ENCODE measurements at places on chromosomes 16 and 17.

- DNase-seq, result no peak
Observed at GRCh38 chr16:80040814-80041213, 440.3 kb upstream of the MAF start.

- no peak for DNase-seq
Observed at GRCh38 chr17:31391496-31391949, at the start of gene RAB11FIP4. Gene RAB11FIP4 (plus strand): TSS chr17:31391675. CDS start chr17:31391853, 178 bp downstream.

GRCh38 chr16:31486045-31486444 lies 3.1 kb downstream of the SLC5A2 start:
- DNase-seq, result no peak

- DNase-seq, result no peak
Observed at GRCh38 chr17:58873926-58874325, 118.3 kb downstream of the PPM1E start.

- DNase-seq, result no peak
Observed at GRCh38 chr16:58018803-58019202, 6.8 kb upstream of the MMP15 start.

GRCh38 chr16:23900480-23901177 lies 64.8 kb downstream of the PRKCB start:
- no peak for DNase-seq

GRCh38 chr17:32910769-32911168 lies 17.2 kb upstream of the TMEM98 start:
- no peak for DNase-seq

- no peak for DNase-seq
Observed at GRCh38 chr17:44865931-44866330, 18.2 kb downstream of the HIGD1B start.

- no peak for DNase-seq
Observed at GRCh38 chr16:73220836-73221235, 172.9 kb upstream of the ZFHX3 start.

DNA sequence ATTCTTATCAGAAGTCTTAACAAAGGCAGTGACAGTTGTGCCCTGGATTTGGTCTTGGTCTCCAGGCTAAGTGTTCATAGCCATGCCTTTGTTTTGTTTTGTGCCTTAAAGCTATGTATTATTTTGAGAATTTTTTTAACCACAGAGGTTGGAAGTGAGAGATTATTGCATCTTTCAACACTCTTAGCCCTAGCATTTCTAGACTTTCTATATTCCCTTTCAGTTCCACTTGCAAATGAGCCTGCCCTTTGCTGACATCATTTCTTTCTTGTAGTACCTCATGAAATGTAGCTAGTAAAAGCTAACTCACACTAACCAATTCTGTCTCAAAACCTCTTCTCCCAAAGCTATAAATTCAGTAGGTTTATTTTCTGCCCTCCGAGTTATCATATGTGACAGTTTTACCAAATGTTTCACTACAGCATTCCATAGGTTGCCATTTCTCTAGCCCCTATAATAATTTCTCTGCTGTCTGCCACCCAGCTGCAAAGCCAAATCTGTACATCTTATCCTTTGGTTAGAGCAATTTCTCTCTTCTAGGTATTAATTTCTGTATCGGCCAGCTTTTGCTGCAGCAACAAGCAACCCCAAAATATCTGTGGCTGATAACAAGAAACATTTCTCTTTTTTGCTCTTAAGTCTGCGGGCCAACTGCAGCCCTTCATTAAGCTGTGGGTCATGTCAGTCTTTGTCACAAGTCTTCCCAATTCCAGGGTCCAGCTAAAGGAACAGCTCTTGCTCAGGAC lies 14.2 kb upstream of the CCL1 start:
- no peak for DNase-seq

DNA sequence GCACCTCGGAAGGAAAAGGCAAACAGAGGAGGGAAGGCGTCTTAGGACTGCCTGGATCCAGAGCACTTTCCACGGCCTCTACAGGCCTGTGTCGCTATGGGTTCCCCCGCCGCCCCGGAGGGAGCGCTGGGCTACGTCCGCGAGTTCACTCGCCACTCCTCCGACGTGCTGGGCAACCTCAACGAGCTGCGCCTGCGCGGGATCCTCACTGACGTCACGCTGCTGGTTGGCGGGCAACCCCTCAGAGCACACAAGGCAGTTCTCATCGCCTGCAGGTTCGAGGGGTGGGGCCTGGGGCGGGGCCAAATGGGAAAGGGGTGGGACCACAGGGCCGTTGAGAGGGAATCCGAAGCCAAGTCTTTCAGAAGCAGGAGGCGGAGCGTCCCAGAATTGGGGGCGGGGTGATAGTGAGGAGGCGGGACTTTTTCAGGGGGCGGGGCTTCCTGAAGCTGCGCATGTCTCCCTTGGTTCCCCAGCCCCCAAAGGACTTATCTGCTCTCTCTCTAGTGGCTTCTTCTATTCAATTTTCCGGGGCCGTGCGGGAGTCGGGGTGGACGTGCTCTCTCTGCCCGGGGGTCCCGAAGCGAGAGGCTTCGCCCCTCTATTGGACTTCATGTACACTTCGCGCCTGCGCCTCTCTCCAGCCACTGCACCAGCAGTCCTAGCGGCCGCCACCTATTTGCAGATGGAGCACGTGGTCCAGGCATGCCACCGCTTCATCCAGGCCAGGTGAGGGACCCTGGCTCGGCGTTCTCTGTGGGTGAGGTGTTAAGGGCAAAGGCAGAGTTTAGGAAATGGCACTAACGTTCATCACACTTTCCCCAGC lies 939 bp downstream of the BCL6B start:
- peak; percentile 96 for DNase-seq

DNA sequence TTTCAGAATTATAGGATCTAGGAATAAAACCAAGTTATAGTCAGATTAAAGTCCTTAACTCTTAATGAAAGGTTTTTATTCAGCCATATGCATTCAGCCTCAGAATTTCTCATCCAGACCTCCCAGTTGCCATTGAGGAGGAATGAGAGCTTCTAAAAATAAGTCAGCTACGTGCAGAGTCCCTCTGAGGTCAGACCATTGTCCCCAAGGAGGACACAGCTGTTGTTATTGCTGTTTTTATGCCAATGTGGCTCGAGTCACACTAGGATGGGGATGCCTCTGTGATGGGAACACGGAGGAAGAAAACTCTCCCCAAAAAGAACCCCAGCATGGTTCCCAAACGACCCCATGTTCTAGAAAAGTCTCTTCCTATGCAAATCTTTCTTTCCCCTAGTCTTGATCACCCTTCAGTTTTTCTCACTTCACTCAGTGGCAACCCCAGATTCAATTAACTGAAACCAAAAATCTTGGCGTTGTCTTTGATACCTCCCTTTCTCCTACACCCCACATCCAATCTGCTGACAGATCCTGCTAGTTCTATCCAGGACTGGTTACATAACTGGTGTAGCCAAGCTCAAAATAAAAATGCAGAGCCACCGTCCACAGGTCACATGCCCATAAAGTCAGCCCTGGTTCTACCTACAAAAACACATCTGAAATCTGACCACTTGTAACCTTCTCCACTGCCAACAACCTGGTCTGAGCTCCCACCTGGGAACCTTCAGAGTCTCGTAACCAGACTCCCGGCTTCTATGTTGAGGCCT lies 138.2 kb upstream of the ERCC4 start:
- no peak for DNase-seq

DNA sequence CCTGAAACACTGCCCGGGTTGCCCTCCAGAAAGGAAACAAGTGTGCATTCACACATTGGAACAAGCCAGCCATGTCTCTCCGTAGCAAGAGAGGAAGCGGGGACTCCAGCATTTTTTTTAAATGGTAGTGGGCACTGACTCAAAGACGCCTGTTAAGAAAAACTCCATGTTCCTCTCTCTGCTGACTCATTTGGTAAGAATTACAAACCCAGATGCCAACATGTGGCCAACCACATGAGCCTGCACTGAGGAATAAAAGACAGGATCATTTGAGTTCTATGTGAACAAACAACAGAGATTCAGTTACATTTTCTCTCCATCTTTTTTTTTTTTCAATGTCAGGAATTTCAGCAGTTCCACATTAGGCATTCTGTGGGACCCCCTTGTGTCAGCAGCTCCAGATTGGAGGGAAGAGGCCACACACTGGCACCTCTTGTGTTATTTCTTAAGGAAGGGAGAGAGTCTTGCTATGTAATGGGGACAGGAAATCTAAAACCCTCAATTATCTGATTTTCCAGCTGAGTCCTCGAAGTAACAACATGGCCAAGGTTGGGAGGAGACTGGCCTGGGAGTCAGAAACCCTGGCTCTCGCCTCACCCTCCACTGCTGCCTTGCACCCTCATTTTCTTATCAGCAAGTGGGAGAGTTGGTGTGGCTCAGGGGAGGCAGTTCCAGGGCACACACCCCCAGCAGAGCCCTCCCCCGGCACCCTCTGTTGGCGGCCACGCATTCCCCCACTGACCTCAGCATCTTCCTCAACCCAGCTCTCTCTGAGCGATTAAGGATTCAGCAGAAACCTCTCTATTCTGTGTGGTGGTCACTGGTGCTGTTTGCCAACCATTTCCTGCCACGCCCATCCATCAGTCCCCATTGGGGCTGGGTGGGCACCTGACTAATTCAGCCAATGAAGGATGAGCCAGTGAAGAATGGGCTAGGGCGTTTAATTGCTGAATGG lies 173.0 kb downstream of the FOXL1 start:
- DNase-seq, result no peak

- DNase-seq, result no peak
Observed at GRCh38 chr17:5883775-5884665, 186.2 kb upstream of the WSCD1 start.

DNA sequence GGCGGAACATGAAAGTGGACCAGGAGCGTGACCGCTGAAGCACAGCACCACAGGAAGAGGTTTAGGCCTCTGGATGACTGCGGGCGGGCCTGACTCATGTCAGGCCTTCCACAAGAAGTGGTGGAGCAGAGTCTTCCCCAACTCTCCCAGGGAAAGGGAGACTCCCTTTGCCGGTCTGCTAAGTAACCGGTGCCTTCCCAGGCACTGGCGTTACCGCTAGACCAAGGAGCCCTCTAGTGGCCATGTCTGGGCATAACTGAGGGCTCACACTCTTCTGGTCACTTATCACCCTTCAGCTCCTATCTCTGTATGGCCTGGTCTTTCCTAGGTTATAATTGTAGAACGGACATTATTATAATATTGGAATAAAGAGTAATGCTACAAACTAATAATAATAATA lies 1931.9 kb downstream of the TP53TG3F start:
- DNase-seq, result no peak

DNA sequence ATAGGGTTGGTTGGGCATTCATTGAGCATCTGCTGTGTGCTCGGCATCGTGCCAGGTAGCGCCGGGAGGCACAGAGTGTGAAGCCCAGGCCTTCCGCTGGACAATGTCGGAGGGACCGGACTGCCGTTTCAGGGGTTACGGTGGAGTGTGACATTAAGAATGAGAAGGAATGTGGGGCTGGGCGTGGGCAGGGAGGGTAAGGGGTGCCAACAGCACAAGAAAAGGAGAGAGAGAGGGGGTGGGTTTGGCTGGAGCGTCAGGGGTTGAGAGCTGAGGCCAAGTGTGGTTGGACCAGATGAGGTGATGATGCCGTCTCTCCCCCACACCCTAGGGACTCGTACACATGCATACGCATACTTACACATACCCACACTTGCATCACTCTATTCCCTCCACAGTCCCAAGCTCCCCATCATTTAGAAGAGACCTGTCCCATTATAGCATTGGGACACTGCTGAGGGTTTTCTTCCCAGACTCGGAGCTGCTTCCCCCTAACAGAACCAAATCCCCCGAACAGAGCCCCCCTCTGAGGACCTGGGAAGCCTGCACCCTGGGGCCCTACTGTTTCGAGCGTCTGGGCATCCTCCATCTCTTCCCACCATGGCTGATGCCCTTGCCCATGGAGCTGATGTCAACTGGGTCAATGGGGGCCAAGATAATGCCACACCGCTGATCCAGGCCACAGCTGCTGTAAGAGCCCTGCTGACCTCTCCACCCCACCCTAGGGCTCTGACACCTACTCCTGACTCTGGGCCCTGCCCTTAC lies 3.3 kb upstream of the KCTD11 start:
- no peak for DNase-seq

DNA sequence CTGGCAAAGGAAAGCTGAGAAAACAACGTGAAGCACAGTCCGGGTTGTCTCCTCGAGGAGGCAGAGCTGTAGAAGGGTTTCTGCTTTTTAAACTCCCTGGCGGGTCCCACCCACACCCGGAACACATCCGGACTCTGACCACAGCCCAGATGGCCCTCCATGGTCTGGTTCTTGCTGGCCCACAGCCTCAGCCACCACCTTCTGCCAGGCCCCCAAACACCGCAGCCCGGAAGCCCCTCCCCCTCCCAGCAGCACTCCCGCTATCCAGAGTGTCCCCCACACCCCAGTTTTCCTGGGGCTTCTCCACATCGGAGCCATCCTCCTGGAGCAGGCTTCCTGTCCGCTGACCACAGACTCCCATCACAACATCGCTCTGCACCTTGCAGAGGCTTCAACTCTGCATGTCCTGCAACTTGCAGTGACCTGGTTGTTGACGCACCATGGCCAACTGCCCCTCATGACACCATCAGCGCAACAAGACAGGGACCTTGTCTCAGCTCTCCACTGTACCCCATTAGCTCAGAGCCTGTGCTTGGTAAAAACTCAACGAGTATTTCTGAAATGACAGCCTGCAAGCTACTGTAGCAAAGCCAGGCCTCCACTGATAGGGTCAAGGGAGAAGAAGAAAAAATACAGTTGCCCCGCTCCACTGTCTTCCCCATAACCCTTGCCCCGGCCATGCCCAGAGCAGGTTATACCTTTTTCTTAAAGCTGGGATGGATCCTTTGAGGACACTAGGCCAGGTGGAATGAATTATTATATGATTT lies 129.8 kb downstream of the C16orf78 start:
- DNase-seq, result peak; percentile 41

GRCh38 chr16:9481747-9482730 lies 390.6 kb downstream of the HAPSTR1 start:
- DNase-seq, result no peak

- DNase-seq, result no peak
Observed at GRCh38 chr16:86410081-86410480, 100.2 kb upstream of the FOXF1 start.

- DNase-seq, result peak; percentile 72
Observed at GRCh38 chr17:3892095-3892998, 506 bp downstream of the CAMKK1 start.

- no peak for DNase-seq
Observed at GRCh38 chr16:35449663-35450062, 1990.3 kb downstream of the TP53TG3F start.

GRCh38 chr17:57544401-57544800 lies 200.7 kb downstream of the CCDC182 start:
- no peak for DNase-seq

DNA sequence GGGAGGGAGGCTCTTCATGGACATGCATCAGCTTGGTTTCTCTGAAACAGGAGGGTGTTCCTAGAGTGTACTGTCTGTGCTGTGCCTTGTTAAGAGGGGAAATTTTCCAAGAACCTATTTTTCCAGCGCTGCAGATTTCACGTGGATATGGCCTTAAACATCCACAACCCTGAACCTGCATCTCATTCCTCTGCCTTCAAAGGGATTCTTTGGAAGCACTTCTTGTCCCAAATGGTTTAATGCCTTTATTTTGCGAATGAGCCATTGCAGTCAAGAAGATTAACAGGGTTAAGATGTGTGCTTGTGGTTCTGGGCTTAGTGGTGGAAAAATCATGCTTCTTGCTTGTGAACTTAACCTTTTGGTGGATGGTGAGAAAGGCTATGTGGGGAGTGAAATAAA lies 161.2 kb downstream of the XYLT1 start:
- no peak for DNase-seq
